ENCODE measurements at places on chromosomes 2 and 18.
A peak's percentile ranks its signal among the peaks of the same experiment; 100 is the strongest.

- no peak for DNase-seq
Observed at GRCh38 chr2:21251216-21251980, 127.6 kb downstream of the TDRD15 start.

DNA sequence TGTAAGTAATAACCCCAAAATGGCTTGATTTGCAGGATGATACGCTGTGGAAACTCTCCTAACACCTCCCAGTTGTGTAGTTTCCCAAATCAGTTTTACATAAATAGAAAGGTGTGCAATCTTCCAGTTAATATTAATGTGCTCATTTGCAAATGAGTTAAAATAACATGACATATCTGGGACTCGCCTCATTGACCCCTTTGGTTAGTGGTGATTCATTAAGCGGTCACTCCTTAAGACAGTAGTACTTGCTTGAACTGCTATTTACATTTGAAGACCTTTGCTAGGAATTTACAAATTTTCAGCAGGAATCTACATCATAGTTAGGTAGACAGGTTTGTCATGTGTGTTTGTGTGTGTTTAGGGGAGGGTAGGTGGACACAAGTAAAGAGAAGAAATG lies 1367.7 kb upstream of the CELF4 start:
- no peak for DNase-seq

DNA sequence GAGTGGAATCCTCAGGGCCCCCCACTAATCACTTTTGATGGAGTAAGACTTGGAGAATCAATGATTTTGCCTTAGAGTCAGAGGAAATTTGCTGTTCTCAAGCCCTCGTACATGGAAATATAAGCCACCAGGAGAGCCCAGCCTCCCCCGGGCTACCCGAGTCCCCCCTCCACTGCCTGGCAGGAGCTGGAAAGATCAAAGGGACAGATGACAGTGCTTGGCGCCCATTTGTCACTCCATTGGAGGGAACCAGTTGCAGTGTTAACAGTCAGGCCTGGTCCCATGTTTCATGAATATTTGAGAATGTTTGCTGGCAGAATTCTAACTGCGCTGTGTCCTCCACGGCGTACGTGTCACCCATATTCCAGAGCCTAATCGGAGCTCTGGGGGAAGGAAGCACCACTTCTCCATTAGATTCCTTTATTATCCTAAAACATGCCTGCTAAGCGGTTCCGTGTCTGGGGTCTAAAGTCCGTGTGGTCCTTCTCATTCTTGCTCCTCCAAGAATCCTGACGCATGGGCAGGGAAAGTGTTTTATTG lies 202.4 kb downstream of the KLHL29 start:
- no peak for DNase-seq

GRCh38 chr2:66567729-66568128 lies 132.8 kb downstream of the MEIS1 start:
- no peak for DNase-seq

- DNase-seq: no peak
Observed at GRCh38 chr18:61503688-61504087, 170.5 kb downstream of the CDH20 start.

GRCh38 chr2:222955008-222955407 lies 94.2 kb downstream of the ACSL3 start:
- DNase-seq: no peak

DNA sequence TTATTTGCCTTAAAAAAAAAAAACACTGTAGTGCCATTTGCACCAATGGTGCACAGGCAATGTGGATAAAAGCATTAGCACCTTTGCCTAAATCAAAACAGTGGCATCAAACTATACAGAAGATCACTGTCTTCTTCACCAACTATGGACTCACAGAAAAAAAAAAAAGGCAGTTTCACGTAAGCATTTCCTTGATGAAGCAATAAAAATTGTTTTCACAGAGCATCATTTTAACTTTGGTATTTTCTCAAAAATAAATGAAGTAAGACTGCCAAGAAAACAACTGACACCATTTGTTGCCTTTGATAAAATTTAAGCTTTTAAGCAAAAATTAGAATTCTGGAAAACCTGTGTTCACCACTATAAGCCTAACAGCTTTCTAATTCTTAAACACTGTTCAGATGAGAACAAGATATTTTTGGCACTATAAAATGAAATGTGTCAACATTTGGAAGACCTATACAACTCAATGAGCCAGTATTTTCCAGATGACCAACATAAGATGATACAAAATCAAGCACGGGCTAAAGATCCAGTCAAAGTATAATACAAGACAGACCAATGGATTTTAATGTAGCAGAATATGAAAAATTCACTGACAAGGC lies 21.1 kb downstream of the METTL8 start:
- DNase-seq: no peak

DNA sequence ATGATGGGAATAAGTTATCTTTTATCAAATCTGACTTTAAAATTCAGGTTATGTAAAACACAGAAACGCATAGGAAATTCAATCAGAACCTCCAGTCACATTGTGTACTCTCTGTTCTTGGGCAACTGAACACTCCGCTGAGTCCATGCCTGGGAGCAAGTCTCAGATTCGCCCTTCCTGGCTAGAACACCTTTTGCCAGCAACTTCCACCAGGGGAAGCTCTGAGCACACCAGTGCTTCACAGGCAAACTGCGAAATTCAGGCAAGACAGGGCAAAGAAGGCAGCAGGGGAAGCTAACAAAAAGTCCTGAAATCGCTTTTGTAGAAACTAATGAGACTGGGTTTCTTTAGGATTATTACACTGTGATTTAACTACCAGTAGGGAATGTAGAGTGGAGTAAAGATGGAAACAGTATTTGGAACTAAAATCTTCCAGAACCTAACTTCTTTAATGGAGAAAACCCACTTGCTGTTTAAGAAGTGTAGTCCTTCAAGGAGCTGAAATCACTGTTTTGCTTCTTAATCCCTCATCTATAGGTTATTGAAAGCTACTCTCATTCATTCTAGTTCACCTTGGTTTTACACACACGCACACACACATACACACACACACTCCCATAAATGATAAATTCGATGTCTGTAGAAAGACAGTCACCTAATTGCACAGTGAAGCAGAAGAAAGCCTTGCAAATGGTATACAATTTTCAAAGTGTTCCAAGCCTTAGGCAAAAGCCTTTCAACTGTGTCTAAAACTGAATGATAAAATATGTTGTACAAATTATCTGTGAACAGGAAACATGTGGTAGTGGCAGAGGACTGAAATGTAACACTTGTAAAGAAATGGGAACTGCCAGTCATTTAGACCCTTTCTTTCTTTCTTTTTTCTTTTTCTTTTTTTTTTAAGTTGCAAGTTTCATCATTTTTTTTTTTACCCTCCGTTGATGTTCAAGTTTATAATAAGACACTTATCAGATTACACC lies 214.5 kb downstream of the TMEM182 start:
- peak; percentile 83 for DNase-seq

Measured in neural progenitor cell (in vitro differentiated cells).